ENCODE measurements at places on chromosomes 5 and 9. TPM values are rescaled to one million over a fixed set of nuclear protein-coding genes. Genes with fewer than 3 reads are reported as not detected.
A peak's percentile ranks its signal among the peaks of the same experiment; 100 is the strongest.

OCLN gene
- 0.62 TPM for total RNA-seq

DNA sequence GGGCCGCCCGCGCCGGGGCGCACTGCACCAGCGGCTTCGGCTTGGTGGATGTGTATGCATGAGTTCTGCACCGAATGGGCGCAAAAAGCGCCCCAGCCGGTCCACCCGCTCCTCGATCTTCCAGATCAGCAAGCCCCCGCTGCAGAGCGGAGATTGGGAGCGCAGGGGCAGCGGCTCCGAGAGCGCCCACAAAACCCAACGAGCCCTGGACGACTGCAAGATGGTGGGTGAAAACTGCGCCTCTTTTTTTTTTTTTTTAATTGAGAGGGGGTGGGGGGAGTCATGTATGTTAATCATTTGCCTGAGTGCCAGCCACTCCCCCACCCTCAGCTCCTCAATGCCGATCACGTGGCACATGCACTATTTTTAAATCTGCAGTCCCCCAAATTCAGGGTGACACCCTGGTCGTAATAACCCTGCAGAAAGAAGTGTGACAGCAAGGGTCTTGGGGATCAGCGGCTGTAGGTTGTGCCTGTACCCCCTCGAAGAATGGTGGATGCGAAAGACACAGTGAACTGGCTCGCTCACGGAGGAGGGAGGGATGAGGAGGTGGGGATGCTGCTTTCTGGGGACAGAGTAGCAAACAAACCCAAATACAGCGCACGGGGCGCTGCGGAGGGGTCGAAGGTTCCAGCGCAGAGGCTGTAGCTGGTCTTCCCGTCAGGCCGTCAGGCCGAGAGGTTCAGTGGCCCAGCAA is 900 bp downstream of the RGS7BP start:
- DNase-seq = no peak

DNA sequence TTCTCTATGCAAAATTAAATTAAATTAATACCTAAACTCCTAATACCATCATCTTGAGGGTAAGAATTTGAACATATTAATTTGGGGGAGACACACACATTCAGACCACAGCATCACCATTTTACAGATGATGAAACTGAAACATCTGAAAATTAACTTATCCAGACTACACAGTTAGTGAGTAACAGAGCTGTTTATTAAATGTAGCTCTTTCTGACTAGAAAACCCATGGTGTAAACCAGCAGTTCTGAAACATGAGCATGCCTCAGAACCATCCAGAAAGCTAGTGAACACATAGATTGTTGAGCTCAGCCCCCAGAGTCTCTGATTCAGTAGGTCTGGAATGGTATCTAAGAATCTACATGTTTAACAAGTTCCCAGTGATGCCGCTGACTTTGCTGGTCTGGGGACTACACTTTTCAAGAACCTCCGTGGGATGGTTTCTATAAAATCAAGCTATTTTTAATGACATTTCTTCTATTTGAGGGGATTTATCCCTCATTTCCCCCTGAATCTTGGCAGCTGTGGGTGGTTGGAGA is 113.5 kb downstream of the RORB start:
- no peak for DNase-seq

- DNase-seq = no peak
Measured at GRCh38 chr5:22908129-22908528, 55.0 kb upstream of the CDH12 start.

- DNase-seq = peak; percentile 62
Measured at GRCh38 chr5:180209137-180209581, at the start of gene RASGEF1C. RASGEF1C (minus strand) TSS chr5:180209211; CDS start chr5:180138052, 71,159 bp downstream.

DNA sequence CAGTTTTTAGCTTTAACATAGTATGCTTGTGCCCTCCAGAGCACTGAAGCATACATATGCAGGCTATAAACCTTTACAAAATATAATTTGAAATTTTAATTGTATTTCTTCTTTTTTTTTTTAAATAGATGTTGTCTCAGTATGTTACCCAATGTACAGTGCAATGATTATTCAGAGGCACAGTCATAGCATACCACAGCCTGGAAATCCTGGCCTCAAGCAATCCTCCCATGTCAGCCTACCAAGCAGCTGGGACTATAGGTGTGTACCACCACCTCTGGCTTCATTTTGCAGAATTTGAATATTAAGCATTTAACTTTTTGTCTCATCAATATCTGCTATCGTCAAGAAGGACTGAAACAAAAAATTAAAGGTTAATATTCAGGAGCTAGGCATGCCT is 16.9 kb upstream of the ZNF782 start:
- no peak for DNase-seq

DNA sequence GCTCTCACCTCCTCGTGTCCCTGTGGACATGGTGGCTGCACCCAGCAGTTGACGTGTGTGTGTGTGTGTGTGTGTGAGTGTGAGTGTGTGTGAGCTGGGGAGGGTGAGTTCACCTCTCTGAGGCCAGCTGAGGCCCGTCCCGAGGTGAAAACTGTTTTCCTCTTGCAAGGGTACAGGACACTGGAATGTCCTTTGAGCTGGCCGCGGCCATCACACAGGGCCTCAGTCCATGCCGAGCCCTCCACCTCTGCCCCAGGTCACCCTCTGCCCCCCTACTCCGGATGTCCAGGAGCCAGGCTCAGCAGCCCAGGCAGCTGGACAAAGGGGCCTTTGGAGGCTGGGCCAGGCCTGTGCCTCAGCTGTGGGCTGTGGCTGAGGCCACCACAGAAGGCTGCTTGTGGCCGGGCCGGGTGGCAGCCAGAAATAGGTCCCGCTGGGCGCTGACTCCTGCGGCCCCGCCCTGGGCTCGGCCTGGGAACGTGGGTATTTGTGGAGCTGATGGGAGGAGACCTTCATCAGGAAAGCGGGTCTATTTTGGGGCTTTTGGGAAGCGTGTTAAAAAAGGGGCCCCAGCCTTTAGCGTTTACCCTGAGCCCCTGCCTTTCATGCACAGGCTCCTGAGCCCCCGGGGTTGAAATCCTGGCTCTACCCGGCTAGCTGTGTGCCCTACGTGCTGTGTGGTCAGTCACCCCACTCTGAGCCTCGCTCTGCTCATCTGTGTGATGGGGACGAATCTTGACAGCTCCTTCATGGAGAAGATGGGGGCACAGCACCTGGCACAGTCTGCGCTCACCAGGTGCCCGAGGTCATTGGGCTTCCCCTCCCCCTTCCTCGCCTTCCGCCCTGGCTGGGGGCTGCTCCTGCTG is 75.1 kb upstream of the IER5L start:
- DNase-seq = no peak

GPRIN1 gene
- total RNA-seq = 1.4 TPM

PTPRD gene
- not detected for total RNA-seq

GRCh38 chr9:81829195-81829882 is 98.9 kb upstream of the SPATA31D4 start:
- DNase-seq = no peak

Measured in activated naive CD4-positive, alpha-beta T cell treated with anti-CD3 and anti-CD28 coated beads for 36 hours (primary cell).